AG04449 (cell line): ENCODE measurements at places on chromosomes 2 and 18.

GRCh38 chr2:42101206-42102023, 53.6 kb downstream of the PKDCC start:
- no peak for DNase-seq

DNA sequence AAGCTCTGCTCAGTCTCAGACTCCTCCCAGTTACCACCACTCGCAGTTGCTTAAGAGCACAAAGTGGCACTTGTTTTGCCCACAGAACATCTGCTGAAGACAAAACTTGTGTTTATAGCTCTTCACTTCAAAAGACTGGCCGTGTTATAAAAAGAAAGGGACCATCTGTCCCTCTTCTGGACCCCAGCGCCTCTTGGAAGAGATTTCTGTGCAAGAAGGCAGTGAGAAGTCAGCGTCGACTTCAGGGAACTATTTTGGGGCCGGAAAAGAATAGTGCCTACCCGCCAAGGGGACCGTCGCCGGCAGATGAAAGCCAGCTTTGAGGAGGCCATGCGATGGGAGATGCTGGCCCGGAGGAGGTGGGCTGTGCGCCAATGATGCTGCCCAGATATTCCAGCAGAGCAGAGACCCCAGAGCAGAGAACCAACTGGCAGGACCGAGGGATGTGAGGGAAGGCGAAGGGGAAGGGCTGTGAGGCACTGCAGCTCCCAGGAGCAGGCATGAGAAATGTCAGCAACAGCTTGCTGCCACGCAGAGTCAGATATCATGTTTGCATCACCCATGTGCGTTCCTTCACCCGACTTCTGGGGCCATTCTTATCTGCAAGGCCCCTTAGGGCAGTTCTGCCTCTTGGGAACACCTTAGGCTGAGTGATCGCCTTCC, 270.9 kb downstream of the ATAD2B start:
- DNase-seq: no peak

- no peak for DNase-seq
Measured at GRCh38 chr18:44835703-44836102, 155.0 kb downstream of the SETBP1 start.

GRCh38 chr2:61938511-61938910, 33.0 kb downstream of the COMMD1 start:
- no peak for DNase-seq

GRCh38 chr2:44529448-44529847, 167.7 kb downstream of the CAMKMT start:
- no peak for DNase-seq

- no peak for DNase-seq
Measured at GRCh38 chr2:12295856-12296519, 420.7 kb upstream of the TRIB2 start.

- no peak for DNase-seq
Measured at GRCh38 chr2:110816404-110817365, 84.3 kb downstream of the ACOXL start.

DNA sequence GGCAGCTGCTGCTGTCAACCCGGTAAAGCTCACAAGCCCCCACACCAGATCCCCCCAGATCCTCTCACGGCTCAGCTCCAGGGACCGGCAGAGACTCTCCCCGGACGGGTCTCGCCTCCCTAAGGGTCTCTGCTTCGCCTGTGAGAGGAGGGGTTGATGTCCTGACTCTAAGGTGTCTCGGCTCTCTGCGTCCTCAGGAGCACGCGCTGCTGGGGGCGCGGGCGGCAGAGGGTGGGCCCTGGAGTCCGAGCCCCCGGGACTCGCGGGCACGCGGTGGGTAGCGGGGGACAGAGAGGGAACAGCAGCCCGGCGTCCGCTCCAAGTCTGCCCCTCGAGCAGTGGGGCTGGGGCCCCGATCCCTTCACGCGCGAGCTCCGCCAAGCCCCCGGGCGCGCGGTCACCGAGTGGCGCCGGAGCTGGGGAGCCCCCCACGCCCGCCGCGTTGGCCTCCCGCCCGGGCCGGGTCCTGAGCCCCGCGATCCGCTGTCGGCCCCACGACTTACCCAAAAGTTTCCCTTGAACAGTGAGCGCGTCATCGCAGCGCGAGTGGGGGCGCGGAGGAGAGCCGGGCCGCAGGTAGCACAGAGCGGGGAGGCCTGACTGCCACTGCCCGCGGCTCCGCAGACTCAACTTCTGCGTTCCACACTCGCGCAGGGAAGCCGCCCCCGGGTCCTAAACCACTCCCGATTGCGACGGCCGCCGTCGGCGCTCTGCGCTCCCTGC, at the start of gene PSTPIP2:
Gene PSTPIP2, minus strand, starts transcription at position 608 of the 723 bp plus-strand sequence. Its CDS starts 72 bp downstream, at position 536.
- DNase-seq: no peak

- DNase-seq: no peak
Measured at GRCh38 chr2:1756456-1756855, 12.1 kb upstream of the PXDN start.

- no peak for DNase-seq
Measured at GRCh38 chr2:5064687-5065086, 627.5 kb upstream of the SOX11 start.

DNA sequence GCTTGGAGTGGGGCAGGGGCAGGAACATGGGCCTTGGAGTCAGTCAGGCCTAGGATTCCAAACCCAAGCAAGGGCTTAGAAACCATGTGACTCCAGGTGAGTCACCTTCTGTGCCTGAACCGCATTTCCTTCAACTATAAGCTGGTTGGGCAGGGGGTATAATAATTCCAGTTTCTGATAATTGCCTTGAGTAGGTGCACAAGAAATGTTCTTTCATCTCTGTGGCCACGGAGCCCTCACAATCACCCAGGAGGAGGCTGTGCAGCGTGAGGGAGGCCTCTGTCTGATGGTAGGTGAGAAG, 112.1 kb upstream of the HAAO start:
- DNase-seq: no peak

DNA sequence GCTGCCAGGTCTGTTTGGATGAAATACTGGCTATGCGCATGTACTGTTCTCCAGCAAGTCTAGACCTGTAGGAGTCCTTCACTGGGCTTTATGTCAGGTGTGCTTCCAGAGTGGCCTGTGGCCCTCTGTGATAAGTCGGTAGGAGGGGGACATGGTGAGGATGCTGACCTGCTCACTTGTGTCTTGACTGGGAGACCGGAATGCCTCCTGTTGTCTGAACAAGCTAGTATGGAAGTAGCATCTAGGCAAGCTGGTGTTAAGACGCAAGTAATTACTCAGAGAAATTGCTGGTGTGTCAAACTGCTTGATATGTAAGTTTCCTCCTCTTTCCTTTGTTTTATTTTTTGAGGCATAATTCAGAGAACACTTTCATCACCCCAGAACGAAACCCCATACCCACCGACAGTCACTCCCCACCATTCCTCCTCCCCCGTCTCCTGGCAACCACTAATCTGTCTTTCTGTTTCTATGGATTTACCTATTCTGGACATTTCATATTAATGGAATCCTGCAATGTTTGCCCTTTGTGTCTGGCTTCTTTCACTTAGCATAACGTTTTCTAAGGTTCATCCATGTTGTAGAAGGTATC, 76.4 kb downstream of the TMEM247 start:
- DNase-seq: no peak

DNA sequence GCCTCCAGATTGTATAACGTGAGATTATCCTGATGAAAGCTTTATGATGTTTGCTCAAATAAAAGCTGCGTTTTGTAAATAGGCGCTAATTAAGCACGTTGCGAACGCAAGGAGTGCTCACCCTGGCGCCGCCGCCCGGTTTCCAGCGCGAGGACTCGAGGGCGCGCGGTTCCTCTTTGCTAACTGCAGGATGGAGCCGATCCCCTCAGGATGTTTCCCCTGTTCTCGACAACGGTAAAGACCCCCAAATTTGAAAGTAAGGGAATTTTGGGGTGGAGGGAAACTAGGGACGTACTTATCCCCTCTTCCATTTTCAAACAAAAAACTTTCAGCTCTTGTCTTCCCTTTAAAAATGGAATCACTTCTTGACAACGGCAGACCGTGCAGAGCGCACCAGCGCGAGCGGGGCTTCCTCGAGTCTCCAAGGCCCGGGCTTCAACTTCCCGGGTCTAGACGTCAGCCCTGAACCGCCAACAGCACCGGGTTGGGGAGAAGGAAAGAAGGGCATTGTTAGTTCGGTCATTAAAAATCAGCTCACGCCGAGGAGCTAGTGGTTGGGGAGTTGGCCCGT, 1.1 kb upstream of the GBX2 start:
- no peak for DNase-seq

DNA sequence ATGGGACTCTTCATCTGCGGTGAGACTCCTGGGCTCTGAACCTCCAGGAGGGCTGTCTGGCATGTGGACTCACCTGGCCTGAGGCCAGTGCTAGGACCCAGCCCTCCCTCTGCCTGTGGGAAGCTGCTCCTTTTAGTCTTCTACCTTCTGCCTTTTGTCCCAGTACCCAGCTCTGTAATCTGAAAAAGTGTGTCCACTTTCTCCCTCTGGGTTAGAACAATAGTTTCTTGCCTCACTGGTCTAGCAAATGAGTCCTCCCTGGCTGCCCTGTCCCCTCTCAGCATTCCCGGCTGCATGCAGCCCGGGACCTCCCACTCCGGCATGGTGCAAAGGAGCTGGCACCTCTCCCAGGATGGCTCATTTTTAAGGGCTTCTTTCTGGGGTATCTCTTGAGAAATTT, 25.9 kb downstream of the GKN2 start:
- DNase-seq: no peak

GRCh38 chr2:241295326-241296095, 20.0 kb downstream of the HDLBP start:
- no peak for DNase-seq

DNA sequence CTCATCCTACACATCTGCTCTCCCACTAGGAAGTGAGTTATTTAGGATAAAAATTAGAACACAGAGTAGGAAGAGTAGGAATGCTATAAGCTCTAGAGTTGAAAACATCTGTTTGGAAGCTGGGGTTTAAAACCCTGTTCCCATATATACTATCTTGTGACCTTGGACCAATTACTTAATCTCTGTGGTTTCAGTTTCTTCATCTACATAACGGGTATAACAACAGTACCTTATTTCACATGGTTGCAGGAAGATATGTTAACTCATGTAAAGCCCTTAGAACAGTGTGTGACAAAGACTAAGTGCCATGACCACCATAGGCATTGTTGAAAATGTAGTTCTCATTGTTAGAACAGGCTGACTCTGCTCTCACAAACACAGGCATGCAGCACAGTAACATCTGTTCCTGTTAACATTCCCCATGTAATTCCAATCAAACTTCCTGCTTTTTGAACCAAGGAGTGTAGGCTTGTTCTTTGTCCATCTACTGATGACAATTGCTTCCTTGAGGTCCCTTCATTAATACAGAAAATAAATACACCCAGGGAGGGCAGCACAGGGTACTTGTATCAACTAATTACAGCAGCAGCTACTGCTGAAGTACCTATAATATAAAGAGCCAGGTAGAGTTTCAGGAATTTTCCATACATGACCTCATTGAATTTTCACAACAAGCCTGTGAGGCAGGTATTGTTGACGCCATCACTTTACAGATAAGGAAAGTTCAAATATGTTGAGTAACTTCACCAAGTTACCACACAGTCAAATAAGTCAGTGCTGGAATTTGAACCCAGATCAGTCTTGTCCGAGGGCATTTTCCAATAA, 204.2 kb downstream of the L3MBTL4 start:
- no peak for DNase-seq

GRCh38 chr2:8545695-8546611, 135.9 kb upstream of the ID2 start:
- DNase-seq: no peak

DNA sequence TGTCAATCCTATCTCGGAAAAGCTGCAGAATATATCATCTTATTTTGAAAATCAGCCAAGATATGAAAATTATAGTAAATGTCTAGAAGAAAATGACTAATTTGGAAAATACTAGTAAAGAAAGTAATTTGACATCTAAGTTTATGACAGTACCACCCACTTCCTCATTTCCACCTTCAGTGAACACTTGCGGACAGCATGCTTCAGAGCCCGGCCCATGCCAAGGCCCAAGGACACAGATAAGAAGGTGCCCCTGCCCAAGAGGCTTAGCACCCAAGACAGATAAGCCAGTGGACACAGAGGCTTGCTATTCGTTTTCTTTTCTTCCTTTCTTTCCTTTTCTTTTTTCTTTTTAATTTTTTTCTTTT, 4.8 kb upstream of the KCNG2 start:
- no peak for DNase-seq

DNA sequence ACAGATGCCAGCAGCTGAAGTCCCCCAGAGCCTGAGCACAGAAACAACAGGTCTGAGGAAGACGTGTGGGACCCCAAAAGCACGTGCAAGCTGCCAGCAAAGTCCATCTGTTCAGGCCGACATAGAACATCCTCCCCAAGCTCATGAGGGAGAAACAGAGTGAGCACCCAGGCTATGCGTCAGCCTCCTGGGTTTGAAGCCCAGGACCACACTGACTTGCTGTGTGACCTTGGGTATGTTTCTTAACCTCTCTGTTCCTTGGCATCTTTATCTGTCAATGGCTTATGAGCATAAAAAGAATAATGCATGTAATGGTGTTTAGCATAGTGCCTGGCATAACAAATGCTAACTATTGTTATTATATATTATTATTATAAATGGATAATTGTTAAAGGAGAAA, 40.3 kb downstream of the COL4A4 start:
- DNase-seq: no peak

DNA sequence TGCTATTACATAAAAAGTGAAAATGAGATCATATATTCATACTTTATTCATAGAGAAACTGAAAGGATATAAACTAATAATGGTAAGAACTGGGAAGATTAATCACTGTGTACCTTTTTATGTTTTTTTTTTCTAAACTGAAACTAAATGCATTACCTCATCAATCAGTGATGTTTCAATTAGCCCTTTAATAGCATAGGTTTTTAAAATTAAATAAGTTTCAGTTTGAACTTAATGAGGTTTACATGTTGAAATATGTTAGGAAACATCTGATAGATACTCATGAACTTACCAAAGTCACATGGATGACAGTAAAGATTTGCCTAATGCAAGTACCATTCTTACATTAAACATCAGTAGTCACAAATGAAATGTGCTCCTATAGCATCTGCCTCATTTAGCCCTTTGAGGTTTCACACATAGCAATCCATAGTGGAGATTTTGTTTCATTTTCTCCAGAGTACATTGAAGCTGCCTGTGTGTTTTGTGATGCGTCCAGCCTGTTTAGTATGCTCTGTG, 8.9 kb downstream of the MAPRE2 start:
- DNase-seq: no peak

- no peak for DNase-seq
Measured at GRCh38 chr2:9993488-9994165, 42.1 kb downstream of the GRHL1 start.

- DNase-seq: peak; percentile 17
Measured at GRCh38 chr18:25351777-25352628, at the start of gene ZNF521. Gene ZNF521 (minus strand): TSS chr18:25352166. CDS start chr18:25350946, 1,220 bp downstream.

DNA sequence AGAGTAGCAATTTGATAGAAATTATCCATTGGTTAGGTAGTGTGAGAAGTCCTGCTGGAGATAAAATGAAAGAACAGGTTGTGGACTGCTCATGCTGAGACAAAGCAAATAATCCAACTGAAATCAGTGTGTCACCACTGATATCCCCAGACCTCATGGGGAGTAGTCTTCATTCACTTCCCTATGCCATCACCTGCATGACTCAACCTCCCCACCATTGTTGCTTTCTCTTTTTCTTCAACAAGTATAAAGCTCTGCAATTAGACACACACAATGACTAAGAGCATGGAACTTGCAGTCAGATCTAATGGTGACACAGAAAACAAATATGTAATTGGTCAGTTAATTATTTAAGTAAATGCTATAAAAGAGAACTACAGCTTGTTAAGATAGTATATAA, 475.3 kb downstream of the RIT2 start:
- no peak for DNase-seq

- DNase-seq: no peak
Measured at GRCh38 chr2:232343821-232344220, 34.7 kb upstream of the ALPP start.
